ENCODE measurements at places on chromosomes 5 and 9. TPM values are rescaled to one million over a fixed set of nuclear protein-coding genes. Genes with fewer than 3 reads are reported as not detected.

DNA sequence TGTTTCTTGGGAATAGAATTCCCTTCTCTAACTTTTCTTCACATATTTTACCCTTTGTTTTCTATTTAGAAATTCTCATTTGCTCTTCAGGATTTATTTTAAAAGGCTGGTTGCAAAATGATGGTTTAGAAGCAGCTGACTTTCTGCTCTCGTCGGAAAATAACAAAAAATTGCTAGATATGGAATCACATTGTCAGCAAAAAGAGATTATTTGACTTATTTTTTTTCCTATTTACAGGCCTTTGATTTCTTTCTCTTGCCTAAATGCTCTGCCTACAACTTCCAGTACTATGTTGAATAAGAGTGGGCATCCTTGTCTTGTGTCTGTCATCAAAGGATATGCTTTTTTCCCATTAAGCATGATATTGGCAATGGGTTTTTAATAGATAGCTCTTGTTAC, 1619.1 kb upstream of the ACO1 start:
- no peak for DNase-seq

DNA sequence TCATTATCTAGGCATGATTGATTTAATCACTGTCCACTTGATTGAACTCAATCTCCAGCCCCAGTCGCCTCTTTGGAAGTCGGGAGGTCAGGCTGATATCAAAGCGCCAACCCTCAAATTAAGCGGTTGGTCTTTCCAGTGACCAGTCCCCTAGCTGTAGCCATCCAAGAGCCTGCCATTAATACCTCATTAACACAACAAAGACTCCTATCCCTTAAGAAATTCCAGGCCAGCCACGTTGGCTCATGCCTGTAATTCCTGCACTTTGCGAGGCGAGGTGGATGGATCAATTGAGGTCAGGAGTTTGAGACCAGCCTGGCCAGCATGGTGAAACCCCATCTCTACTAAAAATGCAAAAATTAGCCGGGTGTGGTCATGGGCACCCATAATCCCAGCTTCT, 27.4 kb upstream of the GCNT1 start:
- no peak for DNase-seq

DNA sequence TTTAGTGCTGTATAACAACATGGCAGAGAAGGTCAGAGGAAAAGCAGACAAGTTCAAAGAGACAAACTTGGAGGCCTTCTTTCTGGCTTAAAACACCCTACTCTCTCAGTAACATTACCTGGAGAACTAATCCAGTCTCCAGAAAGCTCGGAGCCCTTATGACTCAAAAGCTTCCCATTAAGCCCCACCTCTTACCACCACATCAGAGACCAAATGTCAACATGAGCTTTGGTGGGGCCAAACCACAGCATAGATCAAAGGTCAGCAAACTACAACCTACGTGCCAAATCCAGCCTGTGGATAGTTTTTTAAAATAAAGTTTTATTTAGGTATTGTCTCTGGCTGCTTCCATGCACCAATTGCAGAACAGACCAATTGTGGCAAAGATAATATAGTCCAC, 589.9 kb downstream of the DNAH5 start:
- no peak for DNase-seq

DNA sequence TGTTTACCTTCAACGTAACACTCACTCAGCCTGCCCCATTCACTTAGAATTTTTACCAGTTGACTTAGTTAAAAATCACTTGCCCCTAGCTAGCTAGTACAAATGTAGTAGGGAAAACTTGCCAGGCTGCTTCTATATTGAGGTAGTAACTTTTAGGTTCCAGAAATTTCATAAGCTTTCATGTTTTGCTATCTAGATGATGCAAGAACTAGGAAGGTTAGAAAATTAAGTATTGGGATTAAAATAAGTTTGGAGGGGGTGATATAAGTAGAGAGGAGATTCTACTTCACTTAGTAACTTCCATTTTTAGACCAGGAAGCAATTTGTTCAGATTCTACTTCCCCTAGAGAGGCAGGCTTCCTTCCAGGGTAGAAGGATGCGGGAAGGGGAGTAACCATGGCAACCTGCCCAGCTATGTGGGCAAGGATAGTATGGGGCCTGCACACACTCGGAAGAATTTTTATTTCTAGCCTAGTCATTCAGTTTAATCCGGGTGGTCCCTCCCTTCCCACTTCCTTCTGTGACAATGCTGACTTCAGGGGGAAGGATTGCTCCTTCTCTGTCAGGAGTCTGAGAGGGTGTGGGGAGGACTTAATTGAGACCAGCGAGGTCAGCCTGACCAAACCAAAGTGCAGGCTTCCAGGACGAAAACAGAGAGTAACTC, 4.2 kb downstream of the DAB2 start:
- DNase-seq = peak; percentile 78

GRCh38 chr5:54176066-54176830, 134.1 kb downstream of the ARL15 start:
- DNase-seq = no peak

- DNase-seq = no peak
Observed at GRCh38 chr5:10788358-10788757, 27.3 kb upstream of the DAP start.

GRCh38 chr5:142771666-142772065, 1.5 kb downstream of the ARHGAP26 start:
- no peak for DNase-seq

DNA sequence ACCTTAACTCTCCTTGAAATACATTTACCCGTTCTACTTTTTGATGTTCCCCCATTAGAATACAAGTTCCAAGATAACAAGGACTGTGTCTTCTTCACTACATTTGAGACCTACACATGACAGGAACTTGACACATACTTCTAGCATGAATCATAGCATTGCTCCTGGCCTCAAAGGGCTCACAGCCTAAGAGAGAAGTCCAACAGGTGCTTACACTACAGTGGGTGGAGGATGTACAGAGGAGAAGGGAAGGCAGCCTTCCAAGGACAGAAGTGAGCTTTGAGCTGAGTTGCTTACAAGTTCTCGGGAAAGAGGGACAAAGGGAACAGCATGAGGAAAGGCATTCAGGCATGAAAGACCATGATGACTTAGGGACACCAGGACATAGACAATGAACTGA, 56.9 kb upstream of the MSX2 start:
- DNase-seq = no peak

- no peak for DNase-seq
Observed at GRCh38 chr5:132250547-132250946, 6.9 kb upstream of the PDLIM4 start.

DNA sequence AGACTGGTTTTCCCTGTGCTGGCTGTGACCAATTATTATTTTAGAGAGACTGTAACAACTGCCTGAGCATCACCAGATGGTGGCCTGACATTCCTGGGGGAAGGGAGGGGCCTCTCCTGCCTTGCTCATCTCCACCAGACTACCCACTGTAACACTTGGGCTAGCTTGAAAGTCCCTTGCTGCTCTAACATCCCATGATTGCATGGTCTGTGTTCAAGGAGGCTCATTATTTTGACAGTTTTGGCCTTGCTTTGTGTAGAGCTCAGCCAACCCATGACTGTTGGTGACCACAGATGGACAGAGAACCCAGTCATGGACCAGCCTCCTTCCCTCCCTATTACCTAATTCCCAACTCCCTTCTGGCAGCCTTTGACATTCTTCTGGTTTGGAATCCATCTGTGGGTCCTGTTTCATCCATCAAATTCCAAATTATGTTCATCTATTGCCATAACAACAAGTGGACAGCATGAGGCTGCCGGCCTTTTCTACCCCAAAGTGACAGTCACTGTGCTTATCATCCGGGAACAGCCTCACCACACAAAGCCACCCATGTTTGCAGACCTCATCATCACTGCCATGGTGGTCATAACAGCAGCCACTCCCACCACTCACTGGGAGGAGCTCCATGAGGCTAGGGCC, 49.0 kb upstream of the ICE1 start:
- no peak for DNase-seq

GRCh38 chr5:159899067-159900049, 16.9 kb upstream of the ADRA1B start:
- DNase-seq = no peak

DNA sequence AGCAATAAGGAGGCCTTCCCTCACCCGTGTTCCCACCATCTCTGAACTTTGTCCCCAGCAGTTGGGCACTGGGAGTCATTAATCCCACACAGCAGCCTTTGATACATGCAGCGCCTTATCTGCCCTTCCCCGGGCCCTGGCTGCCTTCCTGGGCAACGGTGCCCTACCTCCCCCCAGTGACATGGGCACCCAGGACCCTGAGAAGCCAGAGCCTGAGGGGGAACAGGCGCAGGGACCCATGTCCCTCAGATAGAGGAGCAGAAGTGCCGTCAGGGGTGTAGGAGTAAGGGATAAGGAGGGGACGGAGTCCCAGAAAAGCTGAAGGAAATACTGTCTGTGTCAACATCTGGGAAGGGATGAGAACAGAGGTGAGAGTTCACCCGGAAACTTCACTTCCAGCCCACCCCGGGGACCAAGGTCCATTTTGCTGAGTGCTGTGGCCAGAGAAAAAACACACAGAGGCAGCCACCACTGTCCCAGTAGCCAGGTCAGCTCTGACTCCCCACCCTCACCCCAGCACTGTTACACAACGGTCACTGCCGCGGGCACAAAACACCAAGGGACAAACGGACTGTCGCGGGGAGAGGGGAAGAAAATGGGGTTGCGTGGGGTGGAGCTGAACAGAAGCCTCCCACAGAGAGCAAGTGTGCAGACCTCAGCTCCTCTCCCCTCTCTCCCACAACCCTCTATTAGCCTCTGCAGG, 3.8 kb downstream of the PCDH1 start:
- no peak for DNase-seq

Gene OMD
- not detected for total RNA-seq

Gene SLC1A3
- total RNA-seq = 0.22 TPM

Gene SLC6A3
- not detected for total RNA-seq

Gene PTGS1
- 1.4 TPM for total RNA-seq

Gene GFI1B
- total RNA-seq = not detected

Gene DBH
- total RNA-seq = not detected

Gene PPP3R2
- not detected for total RNA-seq

Gene AQP7
- total RNA-seq = not detected

Gene GABRA6
- total RNA-seq = under 0.01 TPM
